ENCODE measurements at places on chromosomes 2 and 18. TPM values are rescaled to one million over a fixed set of nuclear protein-coding genes. Genes with fewer than 3 reads are reported as not detected.

Gene NDUFAF7
- total RNA-seq = 15.9 TPM

Gene SOX11
- total RNA-seq = not detected

Gene MYO5B
- 0.17 TPM for total RNA-seq

Gene COLEC12
- 144 TPM for total RNA-seq

Gene PROKR1
- not detected for total RNA-seq

Gene GPR45
- total RNA-seq = not detected

Gene CPLX4
- total RNA-seq = not detected

Gene NPPC
- 0.16 TPM for total RNA-seq

Gene SPDYA
- total RNA-seq = 1.3 TPM

Gene AQP4
- not detected for total RNA-seq

Gene DCDC2C
- total RNA-seq = not detected

Gene RAB17
- total RNA-seq = 0.17 TPM

Gene GKN2
- not detected for total RNA-seq

Gene FOXI3
- total RNA-seq = not detected

Gene EN1
- total RNA-seq = not detected

Gene TIMM21
- total RNA-seq = 23.2 TPM

Gene ZRANB3
- 6.9 TPM for total RNA-seq

Gene LIPG
- total RNA-seq = 0.17 TPM

Gene LCT
- total RNA-seq = 0.09 TPM

Gene TXNDC2
- total RNA-seq = 0.16 TPM

Gene ARHGEF33
- total RNA-seq = 0.43 TPM

Gene SP9
- not detected for total RNA-seq

Gene MPV17
- total RNA-seq = 73.6 TPM

Gene SCN3A
- total RNA-seq = 0.17 TPM

Gene CAPN14
- total RNA-seq = 0.16 TPM

Gene ARMC9
- 42.7 TPM for total RNA-seq

Gene ANKRD62
- total RNA-seq = not detected

Gene MEP1B
- total RNA-seq = not detected

All from bronchial smooth muscle cell (primary cell).